Right cardiac atrium (tissue), 5 donors: ENCODE measurements at places on chromosomes 3 and 15. TPM values are rescaled to one million over a fixed set of nuclear protein-coding genes. Genes with fewer than 3 reads are reported as not detected.

POPDC2 gene
- total RNA-seq: 516 TPM

C3orf62 gene
- 3.4 TPM for total RNA-seq

ANP32A gene
- 126 TPM for total RNA-seq

ZNF620 gene
- total RNA-seq: 4.3 TPM

SSUH2 gene
- 0.51 TPM for total RNA-seq

CLASP2 gene
- total RNA-seq: 77.1 TPM

MINAR1 gene
- 0.09 TPM for total RNA-seq

EPHB1 gene
- 1.1 TPM for total RNA-seq

PRICKLE2 gene
- total RNA-seq: 10.6 TPM

PLCB2 gene
- total RNA-seq: 23.9 TPM

DNA sequence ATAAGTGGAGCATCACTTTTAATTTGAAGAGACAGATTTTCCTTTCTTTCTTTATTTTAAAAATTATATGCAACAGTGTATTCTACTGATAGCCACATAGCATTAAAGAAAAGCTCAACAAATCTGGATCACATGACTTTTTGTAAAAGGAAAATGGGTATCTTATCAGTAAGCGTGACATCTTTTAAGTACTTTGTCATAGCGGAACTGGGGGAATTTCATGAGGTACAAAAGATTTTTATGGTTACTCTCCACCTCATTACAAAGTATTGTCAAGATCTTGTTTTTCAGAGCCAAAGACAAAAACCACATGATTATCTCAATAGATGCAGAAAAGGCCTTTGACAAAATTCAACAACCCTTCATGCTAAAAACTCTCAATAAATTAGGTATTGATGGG lies 219.6 kb upstream of the ZPLD1 start:
- DNase-seq: no peak

GRCh38 chr3:149343951-149344350 lies 10.5 kb upstream of the TM4SF18 start:
- DNase-seq: no peak

DNA sequence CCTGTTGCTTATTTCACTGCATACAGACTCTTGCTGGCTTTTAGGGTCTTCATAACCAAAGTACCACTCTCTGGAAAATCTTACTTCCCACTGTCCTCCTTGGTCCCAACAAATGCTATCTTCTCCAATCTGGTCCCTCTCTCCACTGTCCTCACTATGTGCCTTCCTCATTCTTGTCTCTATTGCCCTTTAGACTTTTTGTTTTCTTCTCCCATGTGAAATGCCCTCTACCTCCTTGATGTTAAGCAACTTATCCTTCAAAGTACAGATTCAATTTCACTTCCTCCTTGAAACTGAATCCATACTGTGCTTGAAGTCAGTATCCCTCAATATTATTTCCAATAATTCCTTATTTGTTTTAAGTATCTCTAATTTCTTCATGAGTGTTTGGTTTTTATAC lies 60.8 kb downstream of the CGGBP1 start:
- DNase-seq: no peak

DNA sequence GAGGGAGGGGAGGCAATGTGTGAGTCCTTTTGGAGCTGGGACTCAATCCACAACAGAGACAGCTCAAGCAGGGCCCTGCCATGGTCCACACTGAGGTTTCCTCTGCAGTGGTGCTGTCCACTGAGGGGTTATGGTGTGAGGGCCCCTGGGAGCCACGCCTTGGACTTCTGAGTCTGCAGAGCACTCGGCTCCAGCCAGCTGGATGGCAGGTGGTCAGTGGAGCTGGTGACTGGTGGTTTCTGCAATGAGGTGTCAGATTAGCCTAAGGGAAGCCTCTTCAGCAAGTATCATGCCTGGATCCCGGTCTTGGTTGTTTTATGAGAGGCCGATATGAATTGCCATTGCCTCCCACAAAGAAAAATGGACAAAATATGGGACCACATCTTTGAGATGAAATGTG lies 21.7 kb downstream of the LSM3 start:
- DNase-seq: no peak

- peak; percentile 51 for DNase-seq
Measured at GRCh38 chr3:21750831-21751391, at the start of gene ZNF385D. ZNF385D (minus strand) TSS chr3:21751210; CDS start chr3:21750916, 294 bp downstream.

- DNase-seq: no peak
Measured at GRCh38 chr15:93800805-93801204, 430.6 kb upstream of the MCTP2 start.

DNA sequence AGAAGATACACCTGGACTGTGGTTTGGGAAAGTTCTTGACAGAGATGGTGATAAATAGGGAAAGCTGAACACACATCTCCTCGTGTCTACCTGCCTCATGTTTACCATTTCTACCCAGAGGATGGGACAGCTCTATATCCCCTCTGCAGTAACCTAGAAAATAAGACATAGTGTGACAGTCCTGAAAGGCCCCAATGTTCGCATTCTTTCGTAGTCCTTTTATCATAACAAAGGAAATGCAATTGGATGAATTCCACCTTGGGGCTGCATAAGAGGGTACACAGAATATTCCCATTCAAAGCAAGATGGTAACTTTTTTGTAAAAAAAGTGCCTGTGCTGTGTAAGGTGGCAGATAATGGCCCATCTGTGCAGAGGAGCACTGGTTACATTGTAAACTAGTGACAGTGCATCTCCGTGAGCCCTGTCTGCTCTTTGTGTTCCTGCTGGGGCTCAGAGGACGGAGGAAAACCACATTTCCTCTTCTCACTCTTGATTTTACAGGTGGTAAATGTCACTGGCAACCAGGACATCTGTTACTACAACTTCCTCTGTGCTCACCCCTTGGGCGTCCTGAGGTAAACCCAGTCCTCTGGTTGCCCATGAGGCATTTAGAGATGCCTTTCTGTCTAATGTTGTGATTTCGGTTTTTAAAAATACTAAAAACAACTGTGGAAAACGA lies 74.3 kb downstream of the SIDT1 start:
- no peak for DNase-seq

- DNase-seq: no peak
Measured at GRCh38 chr3:127645371-127646015, 16.5 kb downstream of the PODXL2 start.

DNA sequence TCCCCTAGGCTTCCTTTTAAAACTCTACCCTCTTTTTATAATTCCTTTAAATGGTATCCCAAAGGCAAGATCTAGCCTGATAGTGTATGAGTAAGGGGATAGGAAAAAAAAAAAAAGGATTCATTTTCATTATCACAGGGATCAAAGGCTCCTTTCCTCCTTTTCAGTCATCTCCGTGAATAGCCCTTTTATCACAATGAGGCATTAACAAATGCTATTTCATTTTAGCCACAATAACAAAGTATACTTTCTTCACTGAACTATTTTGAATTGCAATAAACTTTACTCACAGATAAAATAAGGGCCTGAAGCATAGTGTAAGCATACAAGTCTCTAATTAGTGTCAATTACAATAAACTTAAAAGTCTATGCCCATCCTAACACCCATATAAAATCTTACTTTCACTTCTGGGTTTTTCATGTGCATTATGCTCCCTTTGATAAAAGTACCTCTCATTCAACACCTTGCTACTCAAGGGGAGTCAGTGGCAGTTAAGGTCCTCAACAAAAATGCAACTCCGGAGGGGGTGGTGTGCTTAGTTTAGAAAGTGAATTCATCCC lies 8.6 kb downstream of the HIGD1A start:
- no peak for DNase-seq

- no peak for DNase-seq
Measured at GRCh38 chr3:53282581-53282980, 26.8 kb upstream of the TKT start.

DNA sequence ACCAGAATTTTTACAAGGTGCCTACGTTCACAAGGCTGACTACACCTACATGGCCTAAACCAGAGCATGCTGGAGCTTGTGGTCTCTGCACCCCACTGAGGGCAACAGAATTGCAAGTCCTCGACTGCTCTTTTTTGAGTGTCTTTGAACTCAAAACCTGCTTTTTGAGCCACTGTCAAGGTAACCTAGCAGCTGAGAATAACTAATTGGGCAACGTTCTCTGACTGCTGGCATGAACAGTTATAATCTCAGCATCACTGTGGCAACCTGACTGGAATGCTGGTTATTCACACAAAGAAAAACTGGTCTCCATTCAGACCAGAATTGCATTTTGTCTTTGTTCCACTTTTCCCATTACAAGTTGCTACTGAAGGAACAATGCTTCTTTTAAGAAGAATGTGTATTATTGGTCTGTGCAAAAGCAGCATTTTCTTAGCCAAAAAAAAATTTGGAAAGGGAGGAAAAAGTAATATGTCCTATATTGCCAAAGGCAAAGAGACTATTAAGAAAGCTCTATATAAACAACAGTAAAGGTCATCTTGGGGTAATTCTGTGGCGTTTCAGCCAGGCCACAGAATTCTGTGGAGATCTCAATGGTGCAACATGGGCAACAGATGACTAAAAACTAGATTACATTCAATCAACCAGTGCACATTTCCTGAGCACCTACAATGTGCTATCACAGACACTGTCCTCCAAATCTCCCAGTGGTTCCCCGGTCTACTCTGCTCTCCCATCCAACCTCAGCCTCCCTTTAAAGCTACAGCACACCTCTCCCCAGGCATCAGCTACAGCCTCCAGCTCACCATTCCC lies 76.8 kb downstream of the TNIK start:
- DNase-seq: no peak

DNA sequence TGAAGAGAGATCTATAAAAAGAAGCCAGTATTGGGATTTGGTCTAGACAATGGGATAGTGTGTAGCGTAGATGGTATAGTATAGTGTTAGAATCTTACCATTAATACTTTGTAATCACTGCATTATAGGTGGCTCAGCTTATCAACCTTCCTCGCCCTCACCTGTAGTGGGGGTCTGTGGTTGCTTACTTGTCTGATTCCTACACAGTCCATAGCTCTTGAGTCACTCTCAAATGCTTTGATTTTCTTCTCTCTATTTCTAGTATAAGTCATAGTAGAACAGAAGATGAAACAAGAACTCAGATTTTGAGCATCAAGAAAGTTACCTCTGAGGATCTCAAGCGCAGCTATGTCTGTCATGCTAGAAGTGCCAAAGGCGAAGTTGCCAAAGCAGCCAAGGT lies 115.2 kb downstream of the IL1RAP start:
- no peak for DNase-seq

GRCh38 chr3:96756516-96756915 lies 57.9 kb upstream of the EPHA6 start:
- DNase-seq: no peak

DNA sequence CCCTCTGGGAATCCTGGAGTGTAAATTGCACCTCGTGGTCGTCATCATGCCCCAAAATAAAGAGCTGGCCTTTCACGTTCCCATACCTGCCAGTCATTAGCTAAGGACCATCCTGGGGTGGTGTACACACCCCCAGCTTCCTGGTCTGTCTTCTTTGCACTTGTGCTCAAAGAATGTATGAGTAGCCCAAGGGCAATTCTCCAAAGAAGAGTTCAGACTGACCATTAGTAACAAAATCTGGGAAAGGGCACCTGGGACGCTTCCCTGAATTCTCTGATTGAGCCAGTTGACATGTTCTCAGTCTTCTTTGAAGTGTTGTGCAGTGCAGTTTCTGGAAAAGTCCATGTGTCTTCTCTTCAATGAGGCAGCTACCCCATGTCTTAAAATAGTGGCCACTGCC lies 34.8 kb downstream of the FAM3D start:
- no peak for DNase-seq

DNA sequence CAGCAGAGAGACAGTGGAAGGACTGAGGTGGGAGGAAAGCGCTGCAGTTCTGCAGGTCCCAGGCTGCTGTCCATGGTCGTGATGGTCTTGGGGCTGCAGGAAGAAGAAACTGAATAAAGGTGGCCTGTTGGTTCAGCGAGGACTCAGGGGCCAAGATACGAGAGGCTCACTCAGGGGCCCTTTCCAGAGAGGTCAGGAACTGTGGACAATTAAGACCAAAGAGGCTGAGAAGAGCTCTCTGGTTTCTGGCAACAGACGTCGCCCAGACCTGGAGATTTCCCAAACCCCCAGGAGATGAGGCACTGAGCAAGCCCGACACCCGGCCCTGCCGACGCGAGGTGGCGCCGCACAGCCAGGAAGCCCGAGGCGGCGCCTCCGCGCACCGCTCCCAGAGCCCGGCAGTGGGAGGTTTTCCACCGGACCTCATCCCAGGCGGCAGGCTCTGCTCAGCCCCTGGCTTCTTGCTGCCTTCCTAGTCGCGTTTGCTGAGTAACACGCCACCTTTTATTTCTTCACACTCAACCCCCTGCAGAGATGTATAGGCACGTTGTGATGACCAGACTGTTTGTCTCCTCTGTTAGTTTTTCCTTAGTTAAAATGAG lies 56.4 kb upstream of the ARRDC4 start:
- peak; percentile 91 for DNase-seq

DNA sequence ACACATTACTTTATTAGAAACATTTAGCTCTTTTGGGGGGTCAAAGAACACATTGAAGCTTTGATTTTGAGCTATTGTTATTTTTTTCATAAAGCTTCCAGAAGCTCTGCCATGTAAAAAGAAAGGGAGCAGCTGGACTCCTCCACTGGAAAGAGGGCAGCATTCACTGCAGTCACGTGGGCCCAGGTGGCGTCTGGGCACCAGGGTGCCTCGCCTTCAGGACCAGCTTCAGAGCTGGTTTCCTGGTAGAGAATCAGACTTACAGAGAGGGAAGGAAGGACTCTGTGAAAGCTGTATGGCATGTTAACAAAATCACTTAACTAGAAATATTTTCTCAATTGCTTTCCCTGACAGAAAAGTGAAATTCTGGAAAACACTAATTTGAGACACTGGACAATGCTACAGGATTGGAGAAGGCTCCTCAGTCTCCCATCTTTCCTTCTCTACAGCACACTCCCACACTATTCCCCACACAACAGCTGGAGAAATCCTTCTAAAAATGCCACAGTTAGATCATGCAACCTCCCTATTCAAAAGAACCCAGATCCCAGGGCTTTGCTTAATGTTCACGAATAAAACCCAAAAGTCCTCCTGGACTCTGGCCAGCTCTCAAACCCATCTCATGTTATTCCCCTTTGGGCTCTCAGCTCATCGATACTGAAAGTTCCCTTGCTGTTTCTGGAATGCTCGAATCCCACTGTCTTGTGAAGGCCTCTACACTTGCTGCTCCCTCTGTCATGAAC lies 83.2 kb downstream of the NFKBIZ start:
- DNase-seq: no peak

GRCh38 chr15:60551781-60552161 lies 72.8 kb upstream of the ICE2 start:
- no peak for DNase-seq

GRCh38 chr3:122921791-122922651 lies 105.5 kb downstream of the SEMA5B start:
- DNase-seq: no peak

- DNase-seq: peak; percentile 67
Measured at GRCh38 chr3:52233968-52234367, 5.0 kb downstream of the TWF2 start.

DNA sequence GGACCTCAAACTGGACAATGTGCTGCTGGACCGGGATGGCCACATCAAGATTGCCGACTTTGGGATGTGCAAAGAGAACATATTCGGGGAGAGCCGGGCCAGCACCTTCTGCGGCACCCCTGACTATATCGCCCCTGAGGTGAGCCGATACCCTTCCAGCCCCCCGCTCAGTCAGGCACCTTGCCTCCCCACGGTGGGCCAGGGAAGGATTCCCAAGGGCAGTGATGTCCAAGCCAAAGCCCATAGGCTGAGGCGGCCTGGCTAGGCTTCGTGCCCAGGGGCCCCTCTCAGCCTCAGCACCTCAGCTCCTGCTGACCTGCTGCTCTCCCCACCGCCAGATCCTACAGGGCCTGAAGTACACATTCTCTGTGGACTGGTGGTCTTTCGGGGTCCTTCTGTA lies 27.7 kb downstream of the PRKCD start:
- peak; percentile 7 for DNase-seq

GRCh38 chr15:58462547-58462946 lies 30.8 kb downstream of the LIPC start:
- DNase-seq: no peak

GRCh38 chr3:5115506-5116162 lies 6.5 kb upstream of the ARL8B start:
- no peak for DNase-seq
